ENCODE measurements at places on chromosomes 7 and 10.

- DNase-seq = no peak
These were observed 570.2 kb downstream of the PARD3 start for GRCh38 chr10:34244756-34245484.

GRCh38 chr7:158246960-158247673, 340.5 kb downstream of the PTPRN2 start:
- DNase-seq = no peak

DNA sequence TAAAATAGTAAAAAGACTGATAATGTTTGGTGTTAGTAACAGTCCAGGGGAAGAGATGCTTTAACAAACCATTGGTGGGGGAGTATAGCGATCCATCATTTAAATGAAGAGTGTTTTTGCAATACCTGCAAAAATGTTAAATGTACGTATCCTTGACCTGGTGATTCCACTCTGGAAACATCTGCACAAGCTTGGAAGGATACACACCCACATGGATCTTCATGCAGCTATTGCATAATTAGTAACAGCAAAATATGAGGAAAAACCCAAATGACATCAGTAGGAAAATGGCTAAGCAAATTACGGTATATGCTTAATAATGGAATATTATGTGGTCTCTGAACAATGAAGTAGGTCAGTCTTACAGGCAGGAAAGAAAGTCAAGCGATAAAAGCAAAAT, 20.5 kb downstream of the WNT2 start:
- no peak for DNase-seq

DNA sequence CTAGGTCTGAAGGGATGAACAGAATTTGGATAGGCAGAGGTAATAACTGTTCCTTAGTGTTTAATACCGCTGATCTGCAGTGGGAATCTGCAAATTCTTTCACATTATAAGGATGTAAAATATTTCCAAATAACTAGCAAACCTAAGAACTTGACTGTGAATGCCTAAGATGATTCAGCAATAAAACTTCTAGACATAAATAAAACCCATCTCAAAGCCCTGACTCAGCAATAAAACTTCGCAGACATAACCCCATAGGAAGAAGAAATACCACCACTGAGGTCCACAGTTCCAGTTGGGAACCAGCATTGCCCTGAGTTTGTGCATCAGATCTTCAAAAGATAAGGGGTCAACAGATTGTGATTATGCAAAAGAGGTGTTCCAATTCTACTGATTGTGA, 354.2 kb downstream of the GFRA1 start:
- DNase-seq = no peak

GRCh38 chr7:128011131-128011661, 20.0 kb downstream of the LRRC4 start:
- no peak for DNase-seq

- no peak for DNase-seq
These were observed 54.8 kb downstream of the MKI67 start for GRCh38 chr10:128071417-128071782.

DNA sequence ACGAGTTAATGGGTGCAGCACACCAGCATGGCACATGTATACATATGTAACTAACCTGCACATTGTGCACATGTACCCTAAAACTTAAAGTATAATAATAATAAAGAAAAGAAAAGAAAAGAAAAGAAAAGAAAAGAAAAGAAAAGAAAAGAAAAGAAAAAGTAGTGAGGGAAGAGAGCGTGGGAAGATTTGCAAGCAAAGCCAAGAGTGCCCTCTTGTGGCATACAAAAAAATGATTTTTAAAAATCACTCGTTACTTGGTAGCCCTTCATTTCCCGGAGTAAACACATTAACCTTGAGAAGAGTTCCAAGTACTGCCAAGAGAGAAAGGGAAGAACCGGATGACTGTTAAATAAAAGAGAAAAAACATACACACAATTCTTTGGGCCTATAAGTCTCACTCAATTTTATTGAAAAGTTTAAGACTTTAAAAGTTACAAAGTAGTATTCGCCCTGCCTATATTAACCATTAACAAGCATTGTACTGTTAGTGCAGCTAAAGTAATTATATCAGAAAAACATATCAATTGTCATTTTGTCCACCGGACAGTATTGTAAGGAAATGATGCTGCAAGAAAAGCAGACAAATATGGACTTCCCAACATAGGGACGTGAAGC, 6.2 kb upstream of the CH25H start:
- no peak for DNase-seq

GRCh38 chr7:50589364-50589763, 24.2 kb upstream of the DDC start:
- no peak for DNase-seq

Measured in left hindlimb (tissue), 1 donor.